MCF 10A (cell line): ENCODE measurements at places on chromosomes 5 and 9. TPM values are rescaled to one million over a fixed set of nuclear protein-coding genes. Genes with fewer than 3 reads are reported as not detected.
A peak's percentile ranks its signal among the peaks of the same experiment; 100 is the strongest.

The C1QTNF2 gene
- total RNA-seq = not detected in 2 replicates

DNA sequence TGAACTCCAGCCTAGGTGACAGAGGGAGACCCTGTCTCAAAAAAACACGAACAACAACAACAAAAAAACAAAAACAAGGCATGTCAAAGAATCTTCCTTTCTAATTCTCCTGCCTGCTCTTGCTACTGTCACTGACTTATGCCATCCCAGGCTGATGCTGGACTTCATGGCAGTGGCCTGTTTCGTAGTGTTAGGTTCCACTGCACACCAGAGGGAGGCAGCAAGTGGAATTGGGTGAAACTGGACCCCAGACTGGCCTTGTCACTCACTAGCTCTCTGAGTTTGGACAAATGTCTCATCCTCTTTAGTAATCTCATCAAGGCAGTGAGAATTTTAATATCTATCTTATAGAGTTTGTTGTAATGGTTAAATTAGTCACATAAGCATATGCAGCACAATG, 12.9 kb downstream of the NIM1K start:
- H3K4me1 ChIP-seq = peaks cover 5% of the 10 kb centered on the region
- no peak overlapping the region for H3K4me3 ChIP-seq
- no peak overlapping the region for H3K27ac ChIP-seq
- H3K36me3 ChIP-seq = no peaks in the 10 kb centered on the region
- no peak for DNase-seq

DNA sequence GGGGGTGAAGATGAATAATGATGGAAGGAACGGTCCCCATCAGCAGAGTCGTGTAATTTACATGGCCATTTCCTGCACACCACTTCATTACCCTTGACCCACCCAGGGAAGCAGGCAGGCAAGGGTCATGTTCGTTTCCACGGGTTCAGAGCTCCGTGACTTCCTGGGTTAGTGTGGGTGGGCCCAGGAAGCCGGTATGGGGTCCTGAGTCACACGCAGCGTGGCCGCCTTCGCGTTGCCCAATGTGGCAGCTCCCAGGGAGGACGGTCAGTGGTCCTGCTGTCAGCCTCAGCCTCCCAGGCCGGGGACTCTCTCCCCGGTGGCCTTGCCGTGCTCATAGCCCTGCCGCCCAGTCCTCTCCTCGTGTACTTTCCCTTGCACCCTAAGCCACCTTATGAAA, 5.1 kb upstream of the TERT start:
- H3K36me3 ChIP-seq = peaks cover 7% of the 10 kb centered on the region
- no peak overlapping the region for H3K27ac ChIP-seq

- peaks cover 12% of the 10 kb centered on the region for H3K4me1 ChIP-seq
- H3K36me3 ChIP-seq = no peaks in the 10 kb centered on the region
- H3K4me3 ChIP-seq = no peak overlapping the region
- DNase-seq = no peak
Observed at GRCh38 chr5:148922606-148923005, 96.2 kb downstream of the ADRB2 start.

GRCh38 chr5:170554521-170555267, 50.9 kb downstream of the KCNIP1 start:
- no peak overlapping the region for H3K27ac ChIP-seq
- no peak overlapping the region for H3K4me3 ChIP-seq
- no peaks in the 10 kb centered on the region for H3K4me1 ChIP-seq
- no peak for DNase-seq

- H3K4me3 ChIP-seq = no peak overlapping the region
- no peaks in the 10 kb centered on the region for H3K27me3 ChIP-seq
- H3K27ac ChIP-seq = no peak overlapping the region
Observed at GRCh38 chr5:108467563-108467962, 85.7 kb upstream of the FBXL17 start.

DNA sequence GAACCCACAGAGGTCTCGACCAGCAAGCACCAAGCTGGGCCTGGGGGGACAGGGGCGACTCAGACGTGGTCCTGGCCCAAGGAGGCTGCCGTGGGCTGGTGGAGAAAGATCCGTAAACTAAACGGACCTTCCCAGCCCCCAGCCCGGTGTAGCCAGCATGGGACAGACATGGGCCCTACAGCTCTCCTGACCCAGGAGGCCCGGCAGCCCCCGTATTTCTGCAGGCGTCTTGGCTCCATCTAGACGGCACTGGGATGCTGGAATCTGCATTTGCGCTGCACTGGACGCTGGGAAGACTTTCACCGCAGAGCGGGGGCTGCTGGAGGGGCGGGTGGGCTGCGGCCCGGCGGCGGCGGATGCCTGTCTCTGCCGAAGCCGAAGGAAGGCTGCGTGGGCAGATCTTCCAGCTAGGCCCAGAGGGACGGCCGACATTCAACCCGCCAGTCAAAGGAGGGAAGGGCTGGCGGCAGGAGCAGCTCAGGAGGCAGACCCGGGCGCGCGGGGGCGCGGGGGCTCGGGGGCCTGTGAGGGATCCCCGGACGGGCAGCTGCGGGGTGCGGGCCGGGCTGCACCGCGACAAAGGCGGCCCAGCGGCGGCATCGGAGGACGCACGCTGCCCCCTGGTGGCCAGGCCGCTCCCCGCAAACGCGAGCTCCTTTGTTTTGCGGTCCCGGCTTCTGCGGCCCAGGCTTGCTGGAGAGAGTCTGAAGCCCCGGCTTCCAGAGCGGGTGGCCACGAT, 266.2 kb downstream of the NSG2 start:
- H3K4me3 ChIP-seq = peak overlapping the region; percentile 24
- peaks cover 42% of the 10 kb centered on the region for H3K27me3 ChIP-seq
- H3K4me1 ChIP-seq = no peaks in the 10 kb centered on the region
- peak; percentile 62 for DNase-seq

The FAM163B gene
- total RNA-seq = not detected in 2 replicates

GRCh38 chr9:136624184-136624951, 38.3 kb upstream of the EGFL7 start:
- H3K4me1 ChIP-seq = peaks cover 12% of the 10 kb centered on the region
- peak; percentile 80 for DNase-seq
- peaks cover 6% of the 10 kb centered on the region for H3K36me3 ChIP-seq
- H3K4me3 ChIP-seq = no peak overlapping the region
- no peaks in the 10 kb centered on the region for H3K27me3 ChIP-seq

The CDKN2A gene
- not detected in 2 replicates for total RNA-seq

DNA sequence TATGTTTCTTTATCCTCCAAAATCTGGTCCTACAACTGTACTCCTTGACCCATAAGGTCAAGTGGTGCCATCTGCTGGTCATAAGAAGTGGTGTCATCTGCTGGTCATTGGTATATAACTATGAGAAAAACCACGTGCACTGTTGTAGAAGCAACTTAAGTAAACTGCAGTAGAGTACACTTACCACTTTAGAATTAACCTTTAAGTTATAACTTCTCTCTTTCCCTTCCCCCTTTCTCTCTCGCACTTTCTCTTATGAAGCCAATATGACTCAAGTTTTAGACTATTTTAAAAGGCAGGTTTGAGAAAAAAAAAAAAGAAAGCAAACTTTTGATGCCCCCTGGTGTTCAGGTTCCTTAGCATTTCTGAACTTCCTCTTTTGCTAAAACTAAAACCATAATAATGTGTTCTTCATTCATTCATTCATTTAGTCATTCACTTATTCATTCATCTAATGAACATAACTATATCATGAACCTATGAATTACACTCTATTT, 12.8 kb upstream of the MTAP start:
- no peaks in the 10 kb centered on the region for H3K27me3 ChIP-seq
- H3K4me1 ChIP-seq = no peaks in the 10 kb centered on the region
- no peak for DNase-seq
- no peaks in the 10 kb centered on the region for H3K36me3 ChIP-seq
- H3K27ac ChIP-seq = no peak overlapping the region

GRCh38 chr5:132227235-132227484, 493 bp downstream of the P4HA2 start:
- peaks cover 37% of the 10 kb centered on the region for H3K4me1 ChIP-seq
- no peaks in the 10 kb centered on the region for H3K27me3 ChIP-seq
- DNase-seq = no peak
- H3K4me3 ChIP-seq = peak overlapping the region; percentile 74

The SHISAL2B gene
- total RNA-seq = not detected in 2 replicates

The PCDHGB3 gene
- total RNA-seq = 0.33 and 0.56 TPM in 2 replicates

DNA sequence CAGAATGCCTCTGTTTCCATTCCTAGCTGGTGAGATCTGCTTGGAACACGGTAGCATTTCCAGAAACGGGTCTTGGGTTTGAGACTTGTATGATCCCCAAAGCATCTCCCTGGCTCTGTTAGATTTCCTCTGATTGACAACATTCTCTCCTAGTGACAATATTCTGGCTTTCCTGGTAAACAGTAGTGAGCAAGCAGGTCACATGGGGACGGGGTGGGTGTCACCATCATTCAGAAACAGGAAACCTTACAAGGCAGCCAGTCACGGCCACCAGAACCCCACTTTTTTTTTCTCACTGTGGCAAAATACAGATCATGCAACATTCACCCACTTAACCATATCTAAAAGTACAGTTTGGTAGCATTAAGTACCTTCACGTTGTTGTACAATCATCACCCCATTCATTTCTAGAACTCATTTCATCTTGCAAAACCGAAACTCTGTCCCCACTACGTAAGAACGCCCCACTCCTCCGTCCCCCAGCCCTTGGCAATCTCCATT, 90.1 kb upstream of the LMX1B start:
- H3K27ac ChIP-seq = no peak overlapping the region
- no peaks in the 10 kb centered on the region for H3K36me3 ChIP-seq
- no peaks in the 10 kb centered on the region for H3K4me1 ChIP-seq
- H3K27me3 ChIP-seq = peaks cover 21% of the 10 kb centered on the region
- no peak overlapping the region for H3K4me3 ChIP-seq

DNA sequence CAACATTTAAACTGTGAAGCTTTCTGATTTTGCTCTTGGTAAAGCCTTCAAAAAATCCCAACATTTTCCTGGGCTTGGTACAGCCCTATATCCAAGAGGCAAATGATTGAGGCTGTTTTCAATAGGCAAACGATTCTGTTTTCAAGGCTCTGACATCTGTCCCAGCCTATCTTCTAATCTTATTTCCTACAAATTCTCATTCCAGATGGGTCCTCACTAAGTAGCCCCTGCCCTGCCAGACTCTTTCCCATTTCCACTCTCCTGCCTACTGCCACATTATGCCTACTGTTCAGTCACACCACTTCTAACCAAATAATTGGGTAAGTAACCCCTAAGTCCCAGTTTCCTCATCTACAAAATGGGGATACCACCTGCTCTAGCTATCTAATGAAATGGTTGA, 3.5 kb downstream of the GBA2 start:
- no peaks in the 10 kb centered on the region for H3K27me3 ChIP-seq
- H3K4me1 ChIP-seq = peaks cover 31% of the 10 kb centered on the region
- DNase-seq = no peak
- peak overlapping the region; percentile 94 for H3K4me3 ChIP-seq
- H3K27ac ChIP-seq = peak overlapping the region; percentile 85

- peaks cover 24% of the 10 kb centered on the region for H3K4me1 ChIP-seq
- H3K27ac ChIP-seq = peak overlapping the region; percentile 32
- peak; percentile 78 for DNase-seq
- H3K27me3 ChIP-seq = no peaks in the 10 kb centered on the region
Observed at GRCh38 chr9:91037511-91038482, 236.2 kb downstream of the SYK start.

The ARAP3 gene
- total RNA-seq = 19.8 and 22.8 TPM in 2 replicates
